Choroid plexus epithelial cell (primary cell): ENCODE measurements at places on chromosomes 6 and 20.
A peak's percentile ranks its signal among the peaks of the same experiment; 100 is the strongest.

DNA sequence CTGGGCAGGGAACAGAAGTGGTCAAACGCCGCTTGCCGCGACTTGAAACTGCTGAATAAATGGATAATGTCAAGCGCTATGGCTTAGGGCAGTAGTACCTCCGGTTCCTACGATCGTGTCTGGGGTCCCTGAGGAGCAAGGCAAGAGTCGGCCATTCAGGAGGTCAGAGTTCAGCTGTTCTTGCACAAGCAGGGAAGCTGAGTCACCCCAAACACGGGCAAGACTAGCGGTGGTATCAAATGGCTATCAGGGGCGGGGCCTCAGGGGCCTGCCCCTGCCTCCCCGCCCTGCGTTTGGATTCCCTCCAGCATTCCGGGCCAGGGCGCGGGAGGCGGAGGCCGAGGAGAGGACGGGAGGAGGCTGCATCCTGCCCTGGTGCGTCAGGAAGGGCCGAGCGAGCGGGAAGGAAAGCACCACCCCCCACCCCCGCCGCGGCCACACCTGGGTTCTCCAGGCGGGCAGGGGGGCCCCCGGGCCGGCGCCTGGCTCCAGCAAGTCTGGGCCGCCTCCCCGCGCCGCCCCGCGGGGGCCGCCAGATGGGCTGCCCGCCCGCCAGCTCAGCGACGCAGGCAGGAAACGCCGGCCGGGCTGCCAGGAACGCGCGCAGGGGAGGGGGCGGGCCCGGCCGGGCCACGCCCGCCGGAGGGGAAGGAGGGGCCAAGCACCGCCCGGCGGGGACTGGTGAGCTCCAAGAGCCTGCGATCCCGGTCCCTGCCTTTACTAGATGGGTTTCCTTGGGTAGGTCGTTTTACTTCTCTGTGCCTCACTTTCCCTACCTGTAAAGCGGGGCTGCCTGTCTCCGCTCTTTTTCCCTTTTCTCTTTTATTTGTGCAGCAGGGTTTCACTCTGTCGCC is 32.2 kb upstream of the ID1 start:
- peak; percentile 99 for DNase-seq

GRCh38 chr6:54419885-54420284 is 111.6 kb downstream of the TINAG start:
- peak; percentile 95 for DNase-seq

- no peak for DNase-seq
Observed at GRCh38 chr6:67265996-67266921, 1368.8 kb upstream of the ADGRB3 start.

DNA sequence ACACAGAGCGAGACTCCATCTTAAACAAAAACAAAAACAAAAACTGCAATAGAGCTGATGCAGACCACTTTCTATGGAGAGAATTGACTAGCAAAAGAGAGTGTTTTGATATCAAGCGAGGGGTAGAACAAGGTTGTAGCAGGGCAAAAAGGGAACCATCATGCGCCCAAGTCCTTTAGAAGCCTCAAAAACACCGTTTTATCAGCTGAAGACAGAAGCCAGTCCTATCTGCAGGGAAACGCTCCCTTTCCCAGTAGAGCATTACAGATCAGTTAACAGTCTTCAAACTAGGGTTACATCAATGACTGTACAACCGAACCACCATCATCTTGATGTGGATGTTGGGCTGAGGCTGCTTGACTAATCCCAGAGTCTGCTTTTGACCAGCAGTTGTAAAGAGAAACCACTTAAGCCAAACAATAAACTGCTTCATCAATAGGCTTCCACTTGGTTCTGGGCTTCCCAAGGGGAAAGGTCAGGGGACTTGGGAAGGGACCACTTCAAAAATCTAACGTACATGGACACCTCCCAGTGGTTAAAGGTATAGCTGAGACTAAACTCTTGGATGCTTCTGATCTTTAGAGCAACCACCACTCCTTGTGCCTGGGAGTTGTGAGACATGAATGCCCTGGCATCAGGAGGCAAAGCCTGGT is 59.6 kb upstream of the SPDEF start:
- no peak for DNase-seq

DNA sequence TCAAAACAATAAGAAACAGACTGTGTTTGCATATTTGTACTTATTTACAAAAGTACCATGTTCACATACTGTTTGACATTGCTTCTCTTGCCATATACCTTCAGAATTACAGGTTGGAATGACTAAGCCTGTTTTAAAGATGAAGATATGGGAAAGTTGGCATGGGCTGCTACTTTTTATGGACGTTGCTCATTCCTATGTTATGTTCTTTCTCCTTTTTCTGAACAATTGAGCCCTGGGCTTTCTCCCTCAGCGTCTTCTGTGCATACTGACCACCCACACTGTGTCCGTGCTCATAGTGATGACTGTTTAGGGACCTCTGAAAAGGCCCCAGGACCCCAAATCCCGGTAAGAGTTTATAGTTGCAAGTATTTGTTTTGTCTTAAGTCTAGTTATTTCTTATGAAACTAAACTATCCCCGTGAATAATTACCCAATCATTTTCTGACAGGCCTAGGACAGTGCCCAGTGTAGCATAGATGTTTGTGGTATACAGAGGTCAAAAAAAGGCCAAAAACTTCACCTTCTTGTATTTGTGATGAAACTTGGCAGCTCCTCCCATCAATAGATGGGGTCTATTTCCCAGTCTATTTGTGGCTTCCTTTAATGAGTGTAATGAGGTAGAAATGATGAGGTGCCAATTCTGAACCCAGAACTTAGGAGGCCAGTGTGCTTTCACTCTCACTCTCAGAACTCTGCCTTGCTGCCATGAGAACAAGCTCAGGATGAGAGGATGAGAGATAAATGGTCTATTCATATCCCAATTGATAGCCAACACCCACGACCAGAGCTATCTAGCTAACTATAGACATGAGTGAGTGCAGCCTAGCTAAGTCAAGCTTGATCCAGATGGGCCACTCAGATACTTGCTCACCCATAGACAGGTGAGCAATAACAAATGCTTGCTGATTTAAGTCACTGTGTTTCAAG is 40.9 kb downstream of the GSTA4 start:
- no peak for DNase-seq
